Stimulated activated naive CD8-positive, alpha-beta T cell treated with anti-CD3 and anti-CD28 coated beads, Interleukin-15, amount 100 ng/mL, for 72 hours (primary cell): ENCODE measurements at places on chromosomes 2 and 18.
A peak's percentile ranks its signal among the peaks of the same experiment; 100 is the strongest.

- DNase-seq, result no peak
Observed at GRCh38 chr18:53906681-53907080, 317.8 kb downstream of the MBD2 start.

GRCh38 chr2:42764096-42764495, at the start of gene OXER1:
Gene OXER1 (minus strand): TSS chr2:42764135. CDS start chr2:42764062, 73 bp downstream.
- DNase-seq, result no peak

DNA sequence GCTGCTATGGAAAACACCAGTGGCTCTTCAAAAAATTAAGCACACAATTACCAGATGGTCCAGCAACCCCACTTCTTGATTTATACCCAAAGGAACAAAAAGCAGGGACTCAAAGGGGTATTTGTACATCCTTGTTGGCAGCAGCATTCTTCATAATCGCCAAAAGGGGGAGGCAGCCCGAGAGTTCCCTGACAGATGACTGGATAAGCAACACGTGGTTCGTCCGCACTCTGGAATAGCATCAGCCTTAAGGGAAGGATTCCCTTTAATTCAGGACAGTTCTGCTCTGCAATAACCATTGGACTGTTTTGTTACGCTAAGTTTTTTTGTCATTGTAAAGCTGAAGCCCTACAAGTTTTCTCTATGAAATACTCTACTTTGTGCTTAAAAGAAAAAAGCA, 76.7 kb upstream of the TWIST2 start:
- no peak for DNase-seq

GRCh38 chr18:70907673-70908072, 618.8 kb downstream of the SOCS6 start:
- DNase-seq, result no peak

- no peak for DNase-seq
Observed at GRCh38 chr2:237315829-237316225, 98.1 kb downstream of the COL6A3 start.

GRCh38 chr2:28325567-28326468, 66.8 kb upstream of the FOSL2 start:
- DNase-seq, result peak; percentile 37

GRCh38 chr18:45573514-45573913, 41.8 kb upstream of the SLC14A2 start:
- no peak for DNase-seq

GRCh38 chr2:113238871-113239839, 39.6 kb downstream of the PAX8 start:
- DNase-seq, result no peak

DNA sequence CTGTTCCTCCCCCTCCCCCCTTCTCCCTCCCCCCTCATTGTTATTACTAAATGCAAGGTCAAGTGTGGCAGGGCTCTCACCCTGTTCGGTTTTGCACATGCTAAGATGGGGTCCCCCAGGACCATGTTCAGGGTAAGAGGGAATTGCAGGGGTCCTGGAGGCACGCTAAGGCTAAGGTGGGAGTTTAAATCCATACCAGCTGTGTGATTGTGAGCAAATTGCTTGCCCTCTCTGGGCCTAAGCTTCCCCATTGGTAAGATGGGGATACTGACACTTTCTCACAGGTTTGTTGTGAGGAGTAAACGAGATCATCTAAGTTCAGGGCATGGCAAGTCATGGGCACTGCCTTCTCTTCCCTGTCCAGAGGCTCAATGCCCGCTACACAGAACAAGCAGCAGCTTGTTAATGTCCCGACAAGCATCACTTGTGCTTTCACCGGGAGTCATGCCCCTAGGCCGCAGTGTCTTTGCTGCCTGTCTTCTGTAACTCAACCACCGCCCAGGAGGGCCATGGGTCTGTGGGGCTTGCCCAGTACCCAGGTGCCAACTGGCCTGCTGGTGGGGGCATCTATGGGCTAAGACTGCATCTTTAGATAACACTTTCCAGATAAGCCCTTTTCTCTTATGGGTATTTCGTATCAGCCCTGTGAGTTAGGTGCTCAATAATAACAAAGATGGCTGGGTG, 279.1 kb downstream of the MYCN start:
- no peak for DNase-seq

GRCh38 chr2:197891897-197892442, 87.6 kb downstream of the PLCL1 start:
- no peak for DNase-seq

DNA sequence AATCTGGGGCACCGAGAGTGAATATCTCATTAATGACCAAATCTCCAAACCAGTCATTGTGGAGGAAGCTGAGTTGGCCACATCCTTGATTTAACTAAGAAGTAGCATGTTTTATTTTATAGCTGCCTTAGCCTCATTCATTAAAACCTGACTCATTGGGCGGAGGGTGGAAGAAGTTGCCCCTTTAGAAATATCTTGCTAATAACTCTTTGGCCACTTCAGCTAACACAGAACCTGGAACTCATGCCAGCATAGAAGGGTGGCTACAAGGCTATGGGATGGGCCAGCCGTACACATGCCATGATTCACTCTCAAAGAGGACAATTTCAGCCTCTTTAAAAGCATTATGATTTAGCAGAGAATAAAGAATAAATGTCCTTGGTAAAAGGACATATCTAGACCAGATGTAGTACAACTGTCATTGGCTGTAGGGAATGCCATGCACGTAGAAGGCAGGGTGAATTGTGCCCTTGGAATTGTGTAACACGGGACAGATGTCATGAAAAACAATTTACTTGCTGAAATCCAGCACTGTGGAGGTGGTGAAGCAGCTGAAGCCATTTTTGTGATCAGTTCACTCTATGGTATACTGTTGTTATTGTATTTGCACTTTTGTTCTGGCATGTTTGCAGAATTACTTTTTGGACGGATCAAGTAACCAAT, 330.0 kb downstream of the PLCL1 start:
- no peak for DNase-seq

DNA sequence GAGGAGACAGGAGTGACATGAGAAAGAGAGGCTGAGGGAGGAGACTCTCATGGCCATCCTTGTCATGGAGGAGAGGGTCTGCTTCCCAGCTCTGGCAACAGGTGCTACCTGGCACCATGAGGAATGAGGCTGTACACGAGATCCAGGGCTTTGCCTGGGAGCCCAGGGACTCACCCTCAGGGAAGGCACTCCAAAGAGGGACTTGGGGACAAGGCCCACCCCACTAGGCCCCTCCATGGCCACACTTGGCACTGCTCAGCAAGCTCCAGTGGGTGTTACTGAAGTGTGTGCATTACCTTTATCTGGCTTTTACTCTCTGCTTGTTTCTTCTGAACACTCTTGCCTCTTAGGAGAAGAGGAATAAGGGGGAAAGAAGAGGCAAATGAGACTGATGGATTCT, 2.7 kb downstream of the CFAP65 start:
- no peak for DNase-seq
